Esophagus muscularis mucosa (tissue), 4 donors: ENCODE measurements at places on chromosomes 7 and 10. TPM values are rescaled to one million over a fixed set of nuclear protein-coding genes. Genes with fewer than 3 reads are reported as not detected.
A peak's percentile ranks its signal among the peaks of the same experiment; 100 is the strongest.

FZD8 gene
- total RNA-seq = 9.9 TPM

- H3K27ac ChIP-seq = no peak overlapping the region
- no peaks in the 10 kb centered on the region for H3K36me3 ChIP-seq
- DNase-seq = no peak
- no peak overlapping the region for H3K4me3 ChIP-seq
- peaks cover 12% of the 10 kb centered on the region for H3K4me1 ChIP-seq
Observed at GRCh38 chr10:23067337-23067736, 28.0 kb upstream of the MSRB2 start.

GRCh38 chr10:4189281-4189680 lies 404.3 kb upstream of the KLF6 start:
- H3K27ac ChIP-seq = no peak overlapping the region
- no peaks in the 10 kb centered on the region for H3K4me1 ChIP-seq
- DNase-seq = peak; percentile 14
- no peaks in the 10 kb centered on the region for H3K36me3 ChIP-seq

SEMA3D gene
- total RNA-seq = 1.2 TPM

DNA sequence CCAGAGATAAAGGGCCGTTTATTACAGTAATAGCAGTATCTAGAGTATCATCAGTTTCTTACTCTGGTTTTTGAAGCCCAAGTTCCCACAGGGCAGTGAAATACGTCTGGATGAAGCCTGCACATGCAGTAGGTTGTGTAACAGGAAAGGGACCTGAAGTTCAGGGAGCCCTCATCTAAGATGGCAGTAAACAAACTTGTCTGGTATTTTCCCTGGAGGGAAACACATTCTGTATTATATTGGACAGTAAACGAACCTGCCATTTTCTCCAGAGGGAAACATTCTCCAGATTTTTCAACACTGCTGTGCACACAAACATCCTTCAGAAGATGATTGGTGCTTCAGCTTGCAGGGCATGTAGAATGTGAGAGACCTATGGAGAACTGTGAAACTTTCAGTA lies 189.9 kb downstream of the TFEC start:
- H3K27ac ChIP-seq = no peak overlapping the region
- no peak overlapping the region for H3K4me3 ChIP-seq
- H3K4me1 ChIP-seq = no peaks in the 10 kb centered on the region
- DNase-seq = no peak

- H3K27me3 ChIP-seq = no peaks in the 10 kb centered on the region
- no peaks in the 10 kb centered on the region for H3K4me1 ChIP-seq
- no peak for DNase-seq
- no peak overlapping the region for H3K4me3 ChIP-seq
- H3K27ac ChIP-seq = no peak overlapping the region
Observed at GRCh38 chr10:60073781-60074656, 167.7 kb upstream of the CCDC6 start.

- no peaks in the 10 kb centered on the region for H3K27me3 ChIP-seq
- no peak overlapping the region for H3K27ac ChIP-seq
- DNase-seq = no peak
- H3K4me1 ChIP-seq = peaks cover 8% of the 10 kb centered on the region
- H3K36me3 ChIP-seq = no peaks in the 10 kb centered on the region
Observed at GRCh38 chr10:18136073-18136791, 4.0 kb upstream of the CACNB2 start.

DNA sequence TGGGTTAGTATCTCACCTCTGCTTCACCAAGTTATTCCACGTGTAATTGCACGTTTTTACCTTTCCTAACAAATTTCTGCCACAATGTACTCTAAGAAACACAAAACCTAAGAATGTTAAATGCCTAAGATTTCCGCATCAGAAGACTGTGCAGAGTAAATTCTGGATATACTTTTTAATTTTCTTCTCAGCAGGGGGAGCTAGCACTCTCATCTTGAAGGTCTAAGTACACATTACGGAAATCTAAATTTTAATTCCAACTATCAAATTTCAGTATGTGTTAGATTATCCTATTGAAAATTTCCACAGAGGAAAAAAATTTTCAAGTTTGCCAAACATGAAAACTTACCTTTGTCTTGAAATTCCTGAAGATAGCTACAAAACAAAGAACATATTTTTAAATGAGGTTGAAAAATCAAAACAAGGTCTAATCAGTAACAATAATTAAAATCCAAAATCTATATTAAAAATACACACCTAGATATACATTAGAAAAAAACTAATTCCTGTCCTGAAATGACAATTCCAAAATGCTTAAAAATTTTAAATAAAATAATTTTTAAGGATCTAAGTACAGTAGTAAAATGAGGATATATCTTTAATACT lies 10.5 kb downstream of the SKAP2 start:
- DNase-seq = no peak
- no peak overlapping the region for H3K4me3 ChIP-seq
- peak overlapping the region; percentile 87 for H3K27ac ChIP-seq
- H3K36me3 ChIP-seq = no peaks in the 10 kb centered on the region

HTR5A gene
- total RNA-seq = not detected

DNA sequence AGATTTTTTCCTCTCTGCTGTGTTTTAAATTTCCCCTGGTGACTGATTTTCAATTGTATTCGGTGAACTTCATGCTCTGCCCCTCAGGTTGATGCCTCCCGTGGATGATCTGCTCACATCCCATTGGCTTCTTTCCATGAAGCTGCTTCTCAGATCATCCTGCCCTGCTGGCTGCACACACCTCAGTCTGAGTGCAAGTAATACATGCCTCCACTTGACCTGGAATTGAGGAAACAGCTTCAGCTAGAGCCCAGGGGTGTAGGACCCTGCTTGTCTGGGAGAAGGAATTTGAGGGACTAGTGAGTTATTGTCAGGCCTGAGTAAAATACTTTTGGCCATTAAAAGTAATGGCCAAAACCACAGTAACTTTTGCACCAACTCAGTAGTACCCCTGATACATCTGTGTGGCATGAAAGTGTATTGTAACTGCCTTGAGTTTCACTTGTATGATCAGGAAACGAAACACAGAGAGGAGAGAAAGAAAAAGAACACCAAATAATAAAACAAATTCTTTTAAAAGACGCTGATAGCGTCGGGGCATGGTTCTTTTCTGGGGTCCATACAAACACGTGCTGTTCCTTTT lies 49.4 kb downstream of the SPAM1 start:
- no peak for DNase-seq
- H3K27me3 ChIP-seq = no peaks in the 10 kb centered on the region
- no peak overlapping the region for H3K27ac ChIP-seq
- no peaks in the 10 kb centered on the region for H3K36me3 ChIP-seq

DNA sequence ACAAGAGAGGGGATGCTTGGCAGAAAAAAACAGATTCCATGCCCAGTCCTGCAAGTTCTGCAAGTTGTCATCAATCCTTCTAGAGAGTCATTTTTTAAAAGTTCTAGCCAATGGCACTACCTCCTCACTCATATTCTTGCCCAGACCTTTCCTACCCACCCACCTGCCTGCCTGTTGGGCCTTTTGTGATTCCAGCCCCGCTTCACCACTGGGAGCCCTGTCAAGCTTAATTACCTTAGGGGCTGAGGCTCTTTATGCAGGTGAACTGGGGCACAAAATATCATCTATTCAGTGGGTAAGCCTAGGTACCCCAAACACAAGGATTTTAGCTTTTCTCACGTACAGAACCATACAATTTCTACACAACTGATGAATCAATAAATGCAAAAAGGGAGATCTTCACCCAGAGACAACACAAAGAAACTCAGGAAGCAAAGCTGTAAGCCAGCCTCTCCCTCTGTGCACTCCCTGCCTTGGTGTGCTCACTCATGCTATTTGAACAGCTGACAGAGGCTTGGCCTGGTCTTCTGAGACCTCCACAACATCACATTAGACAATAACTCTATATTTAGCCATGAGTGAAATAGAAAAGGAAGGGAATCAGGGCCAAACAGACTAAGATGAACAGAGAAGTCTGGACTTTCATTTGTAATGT lies 222.6 kb downstream of the HTR7 start:
- no peak overlapping the region for H3K27ac ChIP-seq
- no peaks in the 10 kb centered on the region for H3K36me3 ChIP-seq
- H3K27me3 ChIP-seq = no peaks in the 10 kb centered on the region
- H3K4me3 ChIP-seq = no peak overlapping the region

DNA sequence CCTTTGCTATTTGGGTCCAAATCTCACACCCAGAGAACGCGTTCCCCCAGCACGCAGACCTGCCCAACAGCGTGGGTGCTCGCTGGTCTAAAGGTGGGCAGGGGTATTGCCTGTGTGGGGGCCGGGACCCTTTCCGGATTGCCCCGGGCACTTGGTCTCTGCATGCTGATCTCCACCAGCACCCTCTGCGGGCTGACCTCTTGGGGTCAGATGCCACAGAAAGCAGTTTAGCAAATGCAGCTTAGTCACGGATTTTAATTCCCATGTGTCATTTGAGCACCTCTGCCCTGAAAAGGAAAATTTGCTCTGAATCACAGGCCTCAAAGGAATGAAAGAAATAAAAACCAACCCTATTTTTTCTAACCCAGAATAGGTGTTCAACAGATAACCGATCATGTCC lies 46.7 kb downstream of the PKD1L1 start:
- DNase-seq = peak; percentile 68
- H3K36me3 ChIP-seq = no peaks in the 10 kb centered on the region
- H3K4me1 ChIP-seq = no peaks in the 10 kb centered on the region
- H3K27me3 ChIP-seq = no peaks in the 10 kb centered on the region
- no peak overlapping the region for H3K4me3 ChIP-seq

DNA sequence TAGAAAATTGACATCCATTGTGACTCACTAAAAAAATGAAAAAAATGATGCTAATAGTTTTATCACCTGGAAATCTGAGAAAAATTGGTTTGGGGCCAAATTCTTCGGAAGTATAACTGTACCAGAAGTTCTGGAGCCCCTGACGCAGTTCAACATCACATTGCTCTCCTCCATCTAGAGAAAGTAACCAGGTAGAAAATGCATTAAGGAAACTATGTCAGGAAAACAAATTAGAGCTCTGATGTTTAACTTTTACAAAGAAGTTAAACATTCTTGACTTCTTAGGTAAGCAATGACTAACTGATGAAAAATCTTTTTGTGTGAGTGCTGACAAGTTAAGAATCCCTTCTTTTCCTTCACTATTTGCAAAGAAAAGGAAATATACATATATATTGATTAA lies 61.1 kb upstream of the TMEM196 start:
- H3K4me1 ChIP-seq = no peaks in the 10 kb centered on the region
- no peaks in the 10 kb centered on the region for H3K27me3 ChIP-seq
- no peaks in the 10 kb centered on the region for H3K36me3 ChIP-seq
- no peak overlapping the region for H3K4me3 ChIP-seq

GRCh38 chr7:157357129-157358040 lies 20.6 kb downstream of the DNAJB6 start:
- DNase-seq = no peak
- H3K4me3 ChIP-seq = no peak overlapping the region
- H3K27ac ChIP-seq = no peak overlapping the region
- H3K27me3 ChIP-seq = no peaks in the 10 kb centered on the region
- H3K36me3 ChIP-seq = peaks cover 34% of the 10 kb centered on the region

VWDE gene
- not detected for total RNA-seq

- H3K36me3 ChIP-seq = peaks cover 40% of the 10 kb centered on the region
- no peak for DNase-seq
- peaks cover 24% of the 10 kb centered on the region for H3K4me1 ChIP-seq
- no peak overlapping the region for H3K27ac ChIP-seq
- H3K27me3 ChIP-seq = no peaks in the 10 kb centered on the region
- H3K4me3 ChIP-seq = no peak overlapping the region
Observed at GRCh38 chr7:75596727-75597614, 104.9 kb downstream of the SPDYE5 start.

- H3K4me1 ChIP-seq = peaks cover 3% of the 10 kb centered on the region
- H3K27me3 ChIP-seq = no peaks in the 10 kb centered on the region
- H3K4me3 ChIP-seq = no peak overlapping the region
- no peak overlapping the region for H3K27ac ChIP-seq
- H3K36me3 ChIP-seq = no peaks in the 10 kb centered on the region
Observed at GRCh38 chr10:77456414-77456813, 181.2 kb downstream of the KCNMA1 start.

- H3K27me3 ChIP-seq = no peaks in the 10 kb centered on the region
- no peak overlapping the region for H3K27ac ChIP-seq
- no peak overlapping the region for H3K4me3 ChIP-seq
- H3K36me3 ChIP-seq = no peaks in the 10 kb centered on the region
- DNase-seq = no peak
- H3K4me1 ChIP-seq = no peaks in the 10 kb centered on the region
Observed at GRCh38 chr7:13262929-13263530, 575.6 kb downstream of the ARL4A start.

FOXP2 gene
- 42.9 TPM for total RNA-seq

- no peak overlapping the region for H3K27ac ChIP-seq
- no peaks in the 10 kb centered on the region for H3K36me3 ChIP-seq
- H3K27me3 ChIP-seq = no peaks in the 10 kb centered on the region
- no peak for DNase-seq
- H3K4me3 ChIP-seq = no peak overlapping the region
- no peaks in the 10 kb centered on the region for H3K4me1 ChIP-seq
Observed at GRCh38 chr10:123783296-123783695, 108.3 kb downstream of the CPXM2 start.

DNA sequence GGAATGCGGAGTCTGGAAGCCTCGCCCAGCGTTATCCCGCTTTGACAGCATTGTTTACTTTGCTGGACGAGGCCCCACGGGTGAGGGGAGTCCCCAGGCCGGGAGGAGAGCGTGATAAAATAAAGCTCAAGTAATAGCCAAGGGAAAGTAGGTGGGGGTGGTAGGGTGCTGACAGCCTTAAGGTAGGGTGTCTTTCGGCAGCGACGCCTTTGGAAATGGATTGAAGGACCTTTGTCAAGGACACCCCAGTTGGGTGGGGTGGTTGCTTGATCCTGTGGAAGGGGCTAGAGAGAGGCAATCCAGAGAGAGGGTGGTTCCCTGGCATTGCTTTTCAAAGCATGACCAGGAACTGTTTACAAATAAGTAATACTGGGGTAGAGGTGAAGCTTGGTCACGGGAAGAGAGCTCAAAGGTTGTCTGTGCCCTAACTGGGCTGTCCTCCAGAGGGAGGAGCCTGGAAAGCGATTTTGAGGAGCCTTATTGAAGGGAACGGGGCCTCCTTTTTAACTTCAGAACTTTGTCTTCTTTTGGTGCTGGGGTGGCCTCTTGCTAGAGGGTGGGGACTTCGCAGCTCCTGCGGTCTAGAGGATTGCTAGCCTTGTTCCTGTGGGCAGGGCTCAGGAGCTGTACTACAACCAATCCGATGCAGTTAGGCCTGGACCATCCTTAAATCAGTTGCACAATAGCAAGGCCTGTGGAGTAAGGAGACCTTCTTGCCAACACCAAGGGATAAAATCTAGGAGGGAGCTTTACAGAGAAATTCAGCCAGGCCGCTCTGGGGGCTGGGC lies 1.3 kb downstream of the EIF4EBP2 start:
- H3K36me3 ChIP-seq = no peaks in the 10 kb centered on the region
- H3K27ac ChIP-seq = peak overlapping the region; percentile 98
- H3K4me1 ChIP-seq = peaks cover 33% of the 10 kb centered on the region
- H3K4me3 ChIP-seq = peak overlapping the region; percentile 89
- peak; percentile 96 for DNase-seq

NFE2L3 gene
- total RNA-seq = 2.5 TPM

ANKRD30A gene
- not detected for total RNA-seq

LRIT2 gene
- total RNA-seq = 0.19 TPM

PON3 gene
- 0.50 TPM for total RNA-seq
